ENCODE measurements at places on chromosomes 12 and 14. TPM values are rescaled to one million over a fixed set of nuclear protein-coding genes. Genes with fewer than 3 reads are reported as not detected.

The PTPN11 gene
- 96.1 TPM for total RNA-seq

The PPM1A gene
- 36.6 TPM for total RNA-seq

DNA sequence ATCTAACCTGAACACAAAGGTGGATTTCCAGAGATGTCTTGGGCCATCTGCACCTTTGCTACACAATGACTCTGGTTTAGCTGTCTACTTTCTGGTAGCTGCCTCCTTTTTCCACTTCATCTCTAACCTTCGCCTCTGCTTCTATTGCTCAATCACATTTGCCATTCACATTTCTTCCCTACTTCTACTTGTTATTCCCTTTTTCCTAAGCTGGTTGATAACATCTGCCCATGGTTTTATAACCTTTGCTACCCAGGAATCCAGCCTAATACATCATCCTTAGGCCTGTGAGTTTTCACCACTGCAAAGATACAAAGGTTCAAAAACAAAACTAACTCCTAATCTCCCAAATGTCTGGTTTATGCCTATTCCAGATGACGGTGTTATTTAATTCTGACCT lies 13.2 kb downstream of the SPPL3 start:
- no peak for DNase-seq

DNA sequence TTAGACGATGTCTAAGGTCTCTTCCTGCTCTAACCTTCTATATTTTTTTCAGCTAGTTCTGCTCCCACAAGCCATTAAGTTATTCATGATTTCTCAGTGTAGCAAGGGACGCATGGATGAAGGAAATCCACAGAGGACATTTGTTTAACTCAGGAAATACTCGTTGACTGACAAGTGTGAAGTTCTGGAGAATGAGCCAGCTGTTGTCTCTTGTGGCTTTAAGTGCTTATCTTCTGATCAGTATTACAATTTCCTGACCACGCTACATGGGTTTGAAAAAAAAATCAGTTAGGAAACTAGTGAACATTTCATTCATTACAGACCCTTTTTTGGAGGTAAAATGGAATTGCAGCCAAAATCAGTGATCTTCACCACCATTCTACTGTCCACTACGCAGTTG lies 53.1 kb downstream of the GUCY2C start:
- no peak for DNase-seq

DNA sequence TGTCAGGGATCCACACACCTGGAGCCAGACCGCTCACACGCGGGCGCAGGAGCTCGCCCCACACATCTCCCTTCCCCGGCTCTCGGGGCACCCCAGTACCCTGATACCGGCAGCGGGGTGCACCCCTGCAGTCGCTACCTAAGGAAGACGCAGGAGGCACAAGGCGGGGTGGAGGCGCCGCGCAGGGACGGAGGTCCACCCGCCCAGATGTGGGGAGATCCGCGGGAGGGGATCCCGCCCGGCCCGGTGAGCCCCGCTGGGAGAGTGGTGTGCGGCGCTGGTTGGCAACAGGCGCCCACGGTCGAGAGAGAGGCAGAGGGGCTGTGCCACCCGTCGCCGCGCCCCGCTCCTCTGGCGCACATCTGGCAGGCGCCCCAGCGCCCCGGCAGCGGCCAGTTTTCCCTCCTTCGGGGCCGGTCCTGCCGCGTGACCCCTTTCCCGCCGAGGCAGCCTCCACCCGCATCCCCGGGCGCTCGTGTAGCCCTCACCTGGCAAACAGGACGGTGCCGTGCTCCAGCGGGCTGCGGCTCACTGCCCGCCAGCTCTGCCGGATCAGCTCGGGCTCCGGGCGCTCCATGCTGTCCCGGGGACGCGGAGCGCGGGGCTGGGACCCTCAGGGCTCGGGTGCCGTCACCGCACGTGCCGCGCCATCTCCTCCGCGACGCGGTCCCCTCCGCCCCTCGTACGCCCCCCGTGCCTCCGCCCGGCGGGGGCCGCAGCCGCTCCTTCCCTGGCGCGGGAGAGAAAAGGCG lies 469 bp downstream of the NGB start:
- peak; percentile 84 for DNase-seq

DNA sequence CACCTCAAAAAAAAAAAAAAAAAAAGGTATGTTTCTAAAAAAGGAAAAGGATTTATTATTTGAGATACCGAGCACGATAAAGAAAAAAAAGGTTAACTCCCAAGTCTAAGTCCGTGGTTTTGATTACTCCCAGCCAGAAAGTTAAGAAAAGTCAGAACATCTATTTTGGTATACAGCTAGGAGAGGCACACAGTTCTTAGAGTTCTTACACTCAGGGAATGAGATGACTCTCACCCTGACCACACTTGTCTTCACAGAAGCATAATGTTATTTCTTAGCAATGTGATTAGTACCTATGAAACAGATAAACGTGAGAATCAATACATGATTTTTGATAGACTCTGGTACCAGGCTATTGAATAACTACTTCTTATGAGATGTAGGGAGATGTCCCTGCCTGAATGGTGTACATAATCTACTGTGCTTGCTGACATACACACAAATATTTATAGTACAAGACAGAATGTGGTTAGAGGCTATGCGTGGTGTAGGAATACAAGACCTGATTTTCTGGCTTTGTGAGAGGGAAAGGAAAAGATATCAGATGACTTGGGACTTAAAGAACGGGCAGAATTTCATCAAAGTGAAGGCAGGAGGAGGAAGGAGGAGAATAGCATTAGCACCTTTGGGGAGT lies 31.6 kb downstream of the LIMA1 start:
- DNase-seq = no peak

DNA sequence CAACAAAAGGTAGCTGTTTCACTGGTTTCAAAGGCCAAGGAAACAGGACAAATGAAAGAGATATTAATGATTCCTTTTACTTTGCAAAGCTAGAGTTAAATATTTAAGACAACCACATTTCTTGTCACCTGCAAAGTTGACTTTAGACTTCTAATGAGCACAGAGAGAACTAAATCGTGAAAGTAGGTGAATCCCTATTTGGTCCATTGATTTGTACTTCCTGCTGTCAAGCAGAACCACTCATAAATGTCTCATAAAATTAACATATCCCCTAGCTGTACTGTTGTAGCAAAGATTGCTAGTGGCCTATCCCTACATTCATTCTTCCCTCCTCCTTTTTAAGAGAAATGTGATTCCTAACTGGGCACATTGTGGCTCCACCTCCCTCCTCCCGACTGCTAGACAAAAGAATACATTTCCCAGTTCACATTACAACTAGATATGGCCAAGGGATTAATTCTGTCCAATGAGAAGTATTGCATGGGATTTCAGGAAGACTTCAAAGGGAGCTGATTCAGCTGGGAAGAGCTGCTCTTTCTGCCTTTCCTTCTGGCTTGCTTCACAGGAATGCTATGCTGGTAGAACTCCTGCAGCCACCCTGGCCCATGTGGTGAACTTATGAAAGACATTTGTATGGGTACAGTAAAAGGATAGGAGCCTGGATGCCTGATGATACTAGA lies 227.5 kb upstream of the ABCD2 start:
- DNase-seq = no peak

GRCh38 chr12:11677752-11678151 lies 28.3 kb downstream of the ETV6 start:
- no peak for DNase-seq

DNA sequence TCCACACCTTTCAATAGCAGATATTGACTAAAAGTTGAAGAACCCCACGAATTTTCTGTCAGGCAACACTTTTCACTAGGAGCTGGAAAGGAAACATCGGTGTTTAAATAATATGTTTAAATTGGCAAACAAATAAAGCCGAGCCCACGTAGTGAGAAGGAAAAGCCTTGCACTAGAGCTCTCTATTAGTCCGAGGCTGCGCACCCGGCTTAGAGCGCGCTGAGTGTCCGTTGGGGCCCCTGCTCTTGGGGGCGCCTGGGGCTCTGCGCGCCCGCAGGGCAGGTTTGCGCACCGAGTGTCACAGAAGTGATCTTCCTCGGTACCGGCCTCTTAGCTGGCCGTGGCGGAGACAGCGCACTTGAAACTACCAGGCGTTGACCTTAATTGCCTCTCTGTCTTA lies 6.4 kb downstream of the TTC6 start:
- DNase-seq = peak; percentile 83

DNA sequence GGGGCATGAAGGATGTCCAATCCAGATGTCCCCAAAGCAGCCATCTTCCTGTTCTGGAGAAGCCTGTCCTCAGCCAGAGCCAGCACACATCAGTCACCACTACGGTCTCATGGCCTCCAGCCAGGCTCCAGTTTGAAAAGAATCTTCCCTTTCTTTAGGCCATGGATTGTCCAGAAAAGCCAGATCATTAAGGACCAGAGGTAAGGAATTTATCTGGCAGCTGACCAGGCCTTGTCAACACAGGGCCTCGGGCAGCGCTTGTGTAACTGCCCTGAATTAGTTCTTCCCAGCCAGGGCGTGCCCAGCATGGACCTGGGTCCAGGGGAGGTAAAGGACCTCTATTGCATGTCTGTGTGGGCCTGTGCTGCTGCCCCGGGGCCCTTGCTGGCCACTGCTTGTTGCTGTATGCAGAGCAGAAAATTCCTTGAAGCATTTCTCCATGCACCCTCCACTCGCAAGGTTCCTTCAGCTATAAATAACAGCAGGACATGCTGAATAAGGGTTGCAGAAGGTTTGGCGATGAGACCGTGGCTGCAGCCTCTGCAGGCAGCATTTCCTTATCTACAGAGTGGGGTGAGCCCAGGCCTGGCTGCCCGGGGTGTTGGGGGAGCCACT lies 21.7 kb upstream of the VPS37B start:
- no peak for DNase-seq

DNA sequence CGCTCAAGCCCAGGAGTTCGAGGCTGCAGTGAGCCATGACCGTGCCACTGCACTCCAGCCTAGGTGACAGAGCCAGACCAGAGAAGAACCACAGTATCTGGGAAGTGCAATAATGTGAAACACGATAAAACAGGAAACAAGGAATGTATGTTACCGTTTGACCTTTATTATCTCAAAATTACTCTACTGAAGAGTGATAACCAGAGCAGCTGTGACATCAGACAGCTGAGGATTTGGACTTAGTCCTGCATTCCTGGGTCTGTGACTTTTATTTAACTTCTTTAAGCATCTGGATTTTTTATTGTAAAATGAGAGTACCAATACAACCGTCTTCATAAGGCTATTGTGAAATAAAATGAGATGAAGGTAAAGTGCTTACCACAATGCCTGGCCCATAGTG lies 205.7 kb downstream of the EGLN3 start:
- no peak for DNase-seq

- peak; percentile 31 for DNase-seq
Observed at GRCh38 chr12:55724940-55725309, 3.9 kb downstream of the CD63 start.
